ENCODE measurements at places on chromosomes 3 and 15.

DNA sequence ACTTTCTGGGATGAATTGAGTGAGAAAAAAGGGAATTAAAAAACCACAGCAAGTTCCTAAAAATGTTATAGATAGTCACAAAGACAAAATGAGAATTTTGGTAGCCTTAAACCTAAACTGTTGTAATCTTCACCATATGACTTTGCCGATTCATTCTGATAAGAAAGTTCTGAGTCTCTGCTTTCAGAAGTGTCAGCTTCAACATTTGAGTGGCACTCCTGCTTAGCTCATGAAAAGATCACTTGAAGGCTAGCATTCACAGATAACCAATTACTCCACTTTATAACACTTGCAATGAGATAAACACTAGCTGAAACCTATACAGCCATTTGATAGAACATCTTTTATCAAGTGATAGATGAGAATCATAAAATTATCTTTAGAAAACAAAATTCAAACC, 288.1 kb upstream of the POU1F1 start:
- no peak for DNase-seq

DNA sequence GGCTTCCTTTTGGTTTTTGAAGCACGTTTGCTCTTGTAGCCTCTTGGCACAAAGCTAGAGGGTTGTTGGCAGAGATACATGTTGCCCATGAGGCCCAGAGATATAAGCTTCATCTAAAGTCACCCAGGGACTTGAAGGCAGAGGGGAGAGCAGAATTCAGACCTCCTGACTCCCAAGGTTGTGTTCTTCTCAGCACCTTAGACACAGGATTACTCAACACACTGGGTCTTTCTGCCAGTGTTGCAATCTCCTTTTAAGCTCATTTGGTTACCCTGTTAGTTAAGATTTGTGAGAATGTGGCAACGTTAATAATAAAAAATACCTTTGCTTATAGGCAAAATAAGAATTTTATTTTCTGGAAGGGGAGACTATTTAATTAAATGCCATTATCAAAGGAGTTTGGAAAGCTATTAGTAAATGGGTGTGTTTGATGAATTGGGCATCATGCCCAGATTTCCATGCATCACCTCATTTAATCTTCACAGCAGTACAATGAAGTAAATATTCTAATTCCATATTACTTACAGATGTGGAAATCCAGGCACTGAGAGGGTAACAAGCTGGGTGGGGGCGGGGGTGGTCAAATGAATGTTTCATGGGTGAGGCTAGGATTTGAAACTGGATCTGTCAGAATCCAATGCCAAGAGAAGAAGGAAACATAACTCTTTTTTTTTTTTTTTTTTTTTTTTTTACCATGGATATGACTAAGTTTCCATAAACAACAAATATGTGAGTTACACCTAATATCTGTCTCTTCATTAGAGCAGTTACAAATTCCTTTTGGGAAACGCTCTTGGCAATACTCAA, 183.3 kb downstream of the NR1D2 start:
- DNase-seq: no peak

- no peak for DNase-seq
Measured at GRCh38 chr3:69011096-69011730, 2.3 kb downstream of the EOGT start.

GRCh38 chr3:44419116-44419922, 58.2 kb downstream of the ZNF445 start:
- no peak for DNase-seq

GRCh38 chr3:58036293-58037032, 28.2 kb downstream of the FLNB start:
- DNase-seq: no peak

- DNase-seq: peak; percentile 99
Measured at GRCh38 chr3:125916376-125916978, 52.5 kb upstream of the ROPN1B start.

Measured in posterior cingulate gyrus (tissue), 11 donors.